Stomach (tissue), 19 donors: ENCODE measurements at places on chromosomes 7 and 10. TPM values are rescaled to one million over a fixed set of nuclear protein-coding genes. Genes with fewer than 3 reads are reported as not detected.

DNA sequence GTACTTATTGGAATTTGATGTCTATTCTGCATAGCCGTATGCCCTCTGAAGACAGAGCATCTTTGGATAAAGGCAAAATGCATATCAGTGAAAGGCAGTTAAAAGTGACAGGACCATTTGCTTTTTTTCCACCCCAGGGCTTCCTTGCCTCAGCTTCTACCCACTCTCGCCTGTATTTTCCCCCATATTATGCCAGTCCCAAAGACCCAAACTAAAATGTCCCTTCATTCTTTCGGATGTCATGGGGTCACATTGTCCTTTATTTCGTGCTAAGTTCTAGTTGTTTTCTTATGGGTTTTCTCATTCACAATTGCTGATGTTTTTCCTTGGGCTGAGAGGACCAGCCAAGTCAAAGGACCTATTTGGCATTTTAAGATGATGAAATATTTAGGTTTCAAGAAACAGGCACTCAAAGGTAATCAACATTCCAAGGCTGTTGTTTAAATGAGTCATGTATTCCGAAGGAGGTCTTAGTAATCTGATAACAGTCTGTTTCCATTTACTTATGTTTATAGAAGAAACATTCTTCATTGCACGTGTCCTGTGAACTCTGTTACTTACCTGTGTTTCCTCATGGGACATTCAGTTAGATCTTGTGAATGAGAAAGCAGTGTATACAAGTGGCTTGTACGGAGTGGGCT is 74.1 kb downstream of the DNAH11 start:
- no peak for DNase-seq

Gene KAT6B
- 85.2 TPM for total RNA-seq

DNA sequence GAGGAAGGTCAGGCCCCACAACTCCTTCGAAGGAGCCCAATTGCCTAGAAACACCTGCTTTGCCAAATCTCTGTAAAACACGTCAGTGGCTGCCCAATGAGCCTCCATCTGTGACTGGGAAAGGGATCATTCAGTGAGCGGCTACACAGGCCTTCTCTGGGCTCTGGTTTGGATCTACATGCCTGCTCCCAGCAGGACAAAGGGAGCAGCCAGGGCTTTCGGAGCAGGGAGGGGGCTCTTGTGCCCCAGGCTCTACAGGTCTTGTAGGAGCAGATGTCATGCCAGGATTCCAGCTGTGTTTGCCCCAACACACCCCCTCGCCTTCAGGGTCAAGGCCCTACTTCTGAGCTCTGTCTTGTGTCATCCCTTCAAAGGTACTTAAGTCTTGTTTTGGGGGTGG is 73.5 kb downstream of the CLEC2L start:
- no peak for DNase-seq

- no peak for DNase-seq
Observed at GRCh38 chr10:29931833-29932232, 127.6 kb downstream of the JCAD start.

DNA sequence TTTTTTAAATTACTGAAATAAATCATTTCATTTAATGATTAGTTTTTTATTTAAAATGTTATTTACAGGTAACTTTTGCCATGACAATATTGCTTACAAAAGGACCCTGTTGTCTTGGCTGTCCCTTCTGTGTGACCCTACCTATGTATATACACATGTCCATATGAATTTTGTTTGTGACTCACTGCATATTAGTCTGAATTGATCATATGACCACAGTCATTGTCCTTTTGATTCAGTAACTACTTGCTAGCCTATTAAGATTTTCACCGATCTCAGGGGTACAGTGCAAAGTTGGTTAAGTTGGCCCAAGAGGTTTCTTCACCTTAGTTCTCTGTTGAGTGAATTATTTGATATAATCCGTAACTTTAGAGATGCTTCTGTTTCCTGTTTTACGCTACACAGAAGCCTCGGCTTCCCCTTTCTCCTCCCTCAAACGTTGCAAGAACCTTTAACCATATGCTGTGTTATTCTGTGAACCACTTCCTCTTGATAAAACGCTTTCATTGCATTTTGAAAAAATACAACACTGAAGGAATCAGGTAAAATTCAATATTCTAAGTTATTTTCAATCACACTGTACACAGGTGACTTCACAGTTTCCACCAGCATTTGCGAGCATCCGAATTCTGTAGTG is 43.9 kb downstream of the APBB1IP start:
- no peak for DNase-seq

GRCh38 chr7:73342645-73343044 is 14.7 kb downstream of the FKBP6 start:
- DNase-seq, result peak; percentile 29

Gene NHLRC2
- total RNA-seq, result 112 TPM

DNA sequence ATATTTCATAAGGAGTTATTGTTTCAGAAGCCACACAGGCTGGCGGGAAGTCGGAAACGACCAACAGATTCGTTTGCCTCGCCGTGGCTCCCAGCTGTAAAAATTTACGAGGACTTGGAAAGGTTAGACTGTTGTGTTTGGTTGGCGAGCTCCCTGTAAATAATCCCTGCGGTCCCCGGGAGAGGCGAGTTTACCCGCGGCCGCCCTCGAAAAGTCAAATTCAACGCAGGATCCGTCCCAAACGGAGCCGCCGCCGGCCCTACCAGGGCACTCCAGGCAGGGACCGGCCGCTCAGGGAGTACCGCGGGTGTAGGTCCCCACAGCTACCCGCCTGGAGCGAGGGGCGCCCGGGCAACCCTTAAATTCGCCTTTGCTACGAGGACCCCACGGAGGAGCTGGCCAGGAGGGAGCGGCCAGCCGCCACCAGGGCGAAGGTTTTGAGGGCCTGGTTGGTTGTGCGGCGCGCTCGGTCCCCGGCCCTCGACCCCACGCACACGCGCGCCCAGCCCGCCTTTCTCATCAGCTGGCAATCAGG is 726 bp upstream of the HOXA9 start:
- no peak for DNase-seq

Gene SMARCD3
- 13.4 TPM for total RNA-seq

Gene CCDC172
- total RNA-seq, result not detected

GRCh38 chr7:29224726-29225125 is 30.2 kb downstream of the CHN2 start:
- DNase-seq, result no peak

GRCh38 chr10:77333610-77334340 is 303.8 kb downstream of the KCNMA1 start:
- DNase-seq, result peak; percentile 85

Gene MSMB
- total RNA-seq, result not detected

Gene HECW1
- total RNA-seq, result 1.4 TPM

- peak; percentile 66 for DNase-seq
Observed at GRCh38 chr10:43407148-43407575, 1.8 kb downstream of the HNRNPF start.

DNA sequence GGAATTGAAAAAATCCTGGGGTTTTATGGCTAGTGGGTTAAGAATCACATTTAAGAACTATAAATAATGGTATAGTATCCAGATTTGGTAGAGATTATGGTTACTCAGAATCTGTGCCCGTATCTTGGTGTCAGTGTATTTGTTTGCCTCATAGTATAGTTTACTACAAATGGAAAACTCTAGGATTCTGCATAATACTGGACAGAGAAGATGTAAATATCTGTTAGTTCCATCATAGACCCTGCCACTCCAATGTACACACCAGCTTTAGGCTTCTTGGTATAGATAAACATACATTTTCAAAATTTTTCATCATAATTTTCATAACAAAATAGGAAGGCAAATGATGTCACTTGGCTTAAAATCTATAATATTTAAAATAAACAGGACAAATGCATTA is 108.1 kb downstream of the CFTR start:
- DNase-seq, result no peak
